ENCODE measurements at places on chromosomes 12 and 14. TPM values are rescaled to one million over a fixed set of nuclear protein-coding genes. Genes with fewer than 3 reads are reported as not detected.

DENND5B gene
- 37.3 TPM for total RNA-seq

TMPRSS12 gene
- not detected for total RNA-seq

SOAT2 gene
- not detected for total RNA-seq

FGF6 gene
- total RNA-seq = not detected

KRT77 gene
- not detected for total RNA-seq

PLEKHG7 gene
- not detected for total RNA-seq

BEGAIN gene
- 5.7 TPM for total RNA-seq

MARCHF9 gene
- total RNA-seq = 11.6 TPM

SELPLG gene
- 7.7 TPM for total RNA-seq

RASSF9 gene
- 2.9 TPM for total RNA-seq

KCNA5 gene
- 74.6 TPM for total RNA-seq

AKAP5 gene
- 0.24 TPM for total RNA-seq

PITPNM2 gene
- total RNA-seq = 9.4 TPM

ANKS1B gene
- total RNA-seq = 2.4 TPM

HOXC10 gene
- total RNA-seq = not detected

IGFBP6 gene
- total RNA-seq = 99.0 TPM

ISM2 gene
- 0.94 TPM for total RNA-seq

OR10P1 gene
- total RNA-seq = not detected

CATSPERB gene
- total RNA-seq = 3.5 TPM

FAM161B gene
- 2.3 TPM for total RNA-seq

PLA2G1B gene
- not detected for total RNA-seq

SGPP1 gene
- total RNA-seq = 9.3 TPM

HRK gene
- 0.08 TPM for total RNA-seq

MYF6 gene
- not detected for total RNA-seq

RTN1 gene
- 2.7 TPM for total RNA-seq

CS gene
- total RNA-seq = 236 TPM

GPR162 gene
- total RNA-seq = 7.0 TPM

IFNG-AS1 gene
- total RNA-seq = not detected

ZNF384 gene
- total RNA-seq = 23.8 TPM

TSPAN19 gene
- total RNA-seq = not detected

TSHR gene
- not detected for total RNA-seq

PLD4 gene
- 0.08 TPM for total RNA-seq

PAX9 gene
- total RNA-seq = not detected

PZP gene
- total RNA-seq = not detected

COQ6 gene
- total RNA-seq = 34.2 TPM

TAS2R7 gene
- total RNA-seq = not detected

IGF1 gene
- 26.1 TPM for total RNA-seq

TMEM52B gene
- 0.51 TPM for total RNA-seq

FBXO21 gene
- 43.5 TPM for total RNA-seq

MMP19 gene
- 7.7 TPM for total RNA-seq

ITGA7 gene
- 291 TPM for total RNA-seq

NGB gene
- total RNA-seq = not detected

SPATS2 gene
- total RNA-seq = 4.6 TPM

NRXN3 gene
- 2.3 TPM for total RNA-seq

FGF23 gene
- total RNA-seq = not detected

MUCL1 gene
- not detected for total RNA-seq

NANOG gene
- not detected for total RNA-seq

P2RX7 gene
- total RNA-seq = 1.9 TPM

NTN4 gene
- total RNA-seq = 85.3 TPM

CCDC38 gene
- not detected for total RNA-seq

ST8SIA1 gene
- 5.0 TPM for total RNA-seq

RDH5 gene
- total RNA-seq = 22.4 TPM

BDKRB2 gene
- total RNA-seq = 2.9 TPM

KRT2 gene
- total RNA-seq = not detected

SCNN1A gene
- total RNA-seq = 2.7 TPM

LBHD2 gene
- total RNA-seq = not detected
